Left colon (tissue), 2 donors: ENCODE measurements at places on chromosomes 2 and 18. TPM values are rescaled to one million over a fixed set of nuclear protein-coding genes. Genes with fewer than 3 reads are reported as not detected.

FBXO15 gene
- total RNA-seq = not detected

LPIN1 gene
- total RNA-seq = 24.4 TPM

SOWAHC gene
- 55.8 TPM for total RNA-seq

IL36G gene
- total RNA-seq = not detected

- DNase-seq = no peak
Measured at GRCh38 chr2:135954020-135954601, 31.3 kb downstream of the DARS1 start.

GRCh38 chr2:72145289-72145657 lies 2.4 kb downstream of the CYP26B1 start:
- DNase-seq = peak; percentile 24

GRCh38 chr18:69898241-69898861 lies 49.3 kb downstream of the CD226 start:
- no peak for DNase-seq
